Frontal cortex (tissue), 4 donors: ENCODE measurements at places on chromosomes 11 and 22. TPM values are rescaled to one million over a fixed set of nuclear protein-coding genes. Genes with fewer than 3 reads are reported as not detected.

The DEUP1 gene
- 0.82 TPM for total RNA-seq

The TSPAN32 gene
- total RNA-seq = 0.41 TPM

The OR52E8 gene
- not detected for total RNA-seq

The NDUFS8 gene
- total RNA-seq = 48.5 TPM

The MS4A8 gene
- 0.41 TPM for total RNA-seq

The GRAP2 gene
- total RNA-seq = 5.3 TPM

The DCUN1D5 gene
- total RNA-seq = 55.8 TPM

The BEST1 gene
- total RNA-seq = 1.6 TPM

The HPX gene
- total RNA-seq = 0.82 TPM

The MIOX gene
- total RNA-seq = not detected

The DDTL gene
- total RNA-seq = 3.7 TPM

The EIF1AD gene
- total RNA-seq = 22.0 TPM

The APOA1 gene
- total RNA-seq = not detected

The CLTCL1 gene
- total RNA-seq = 9.8 TPM
